ENCODE measurements at places on chromosomes 13 and 19.

GRCh38 chr13:110938662-110939421 is 24.0 kb upstream of the ANKRD10 start:
- DNase-seq: no peak

- DNase-seq: no peak
These were observed 1394.3 kb upstream of the SLC10A2 start for GRCh38 chr13:104460554-104460953.

GRCh38 chr19:755063-755462 is 4.2 kb downstream of the MISP start:
- no peak for DNase-seq

DNA sequence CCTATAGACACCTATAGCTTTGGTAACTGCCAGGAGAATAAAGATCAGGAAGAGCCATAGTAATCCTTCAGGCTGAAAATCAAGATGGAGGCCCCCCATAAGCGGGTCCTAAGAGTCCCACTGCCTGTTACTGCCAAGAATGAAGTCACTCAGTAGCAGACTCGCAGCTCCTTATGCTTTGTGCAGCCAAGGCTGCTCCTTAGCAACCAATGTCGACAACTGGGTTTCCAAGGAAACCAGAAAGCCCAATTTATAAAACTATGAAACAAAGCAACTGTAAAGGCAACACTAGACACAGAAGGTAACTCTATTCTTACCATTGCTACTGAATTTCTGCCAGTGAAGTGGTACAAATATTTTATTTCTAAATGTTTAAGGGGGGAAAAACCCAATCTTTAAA is 56.5 kb downstream of the DCLK1 start:
- DNase-seq: no peak

GRCh38 chr19:55369653-55370304 is 484 bp downstream of the IL11 start:
- peak; percentile 45 for DNase-seq

GRCh38 chr13:28479005-28479404 is 15.9 kb downstream of the FLT1 start:
- DNase-seq: no peak

DNA sequence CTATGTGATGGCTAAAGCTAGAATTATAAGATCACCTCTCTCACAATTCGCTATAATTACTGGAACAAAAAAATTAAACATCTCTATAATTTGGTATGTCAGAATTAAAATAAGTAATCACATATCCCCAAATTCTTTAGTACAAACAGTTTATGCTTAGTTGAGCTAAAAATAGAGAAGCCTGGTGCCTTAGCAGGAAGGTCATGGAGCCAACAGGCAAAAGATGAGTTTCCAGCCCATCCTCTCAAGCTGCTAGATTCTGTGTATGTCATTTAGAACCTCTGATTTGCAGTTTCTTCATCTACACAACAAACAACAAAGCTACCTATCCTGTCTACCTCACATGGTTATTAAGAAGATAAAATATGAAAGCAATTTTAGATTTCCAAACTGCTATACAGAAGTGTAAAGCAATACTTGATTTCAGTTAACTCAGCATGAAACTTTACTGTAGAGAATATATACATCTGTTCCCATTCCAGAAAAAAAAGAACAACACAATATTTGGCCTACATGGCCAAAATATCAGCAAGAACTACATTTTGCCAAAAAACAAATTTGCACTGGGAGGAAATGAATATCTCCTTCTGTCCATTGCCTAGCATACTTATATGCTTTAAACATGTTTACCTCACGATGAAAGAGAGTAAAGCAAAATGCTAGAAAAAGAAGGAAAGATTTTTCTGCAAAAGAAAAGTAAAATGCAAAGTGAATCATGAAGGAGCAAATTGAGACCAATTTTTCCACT is 294.0 kb upstream of the MIR17HG start:
- no peak for DNase-seq
